T-cell (primary cell): ENCODE measurements at places on chromosomes 7 and 10.

DNA sequence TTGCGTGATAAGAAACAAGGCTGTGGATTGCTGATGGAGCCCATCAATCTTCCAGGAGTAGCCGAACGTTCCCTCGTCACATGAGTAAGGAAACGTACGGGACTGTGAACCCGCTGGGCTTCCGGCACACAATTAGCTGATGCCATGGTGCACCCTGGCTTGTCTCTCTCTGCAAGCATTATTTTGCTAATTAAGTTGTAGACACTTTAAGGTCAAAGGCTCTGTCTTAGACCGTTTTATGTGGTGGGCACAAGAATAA is 50.9 kb downstream of the ADARB2 start:
- H3K4me3 ChIP-seq = no peak overlapping the region
- no peaks in the 10 kb centered on the region for H3K36me3 ChIP-seq
- H3K4me1 ChIP-seq = no peaks in the 10 kb centered on the region
- H3K27ac ChIP-seq = no peak overlapping the region
- peaks cover 21% of the 10 kb centered on the region for H3K27me3 ChIP-seq

- DNase-seq = no peak
- no peaks in the 10 kb centered on the region for H3K36me3 ChIP-seq
- H3K4me3 ChIP-seq = no peak overlapping the region
- peaks cover 4% of the 10 kb centered on the region for H3K4me1 ChIP-seq
Measured at GRCh38 chr10:31035266-31035798, 3.7 kb upstream of the ZNF438 start.

DNA sequence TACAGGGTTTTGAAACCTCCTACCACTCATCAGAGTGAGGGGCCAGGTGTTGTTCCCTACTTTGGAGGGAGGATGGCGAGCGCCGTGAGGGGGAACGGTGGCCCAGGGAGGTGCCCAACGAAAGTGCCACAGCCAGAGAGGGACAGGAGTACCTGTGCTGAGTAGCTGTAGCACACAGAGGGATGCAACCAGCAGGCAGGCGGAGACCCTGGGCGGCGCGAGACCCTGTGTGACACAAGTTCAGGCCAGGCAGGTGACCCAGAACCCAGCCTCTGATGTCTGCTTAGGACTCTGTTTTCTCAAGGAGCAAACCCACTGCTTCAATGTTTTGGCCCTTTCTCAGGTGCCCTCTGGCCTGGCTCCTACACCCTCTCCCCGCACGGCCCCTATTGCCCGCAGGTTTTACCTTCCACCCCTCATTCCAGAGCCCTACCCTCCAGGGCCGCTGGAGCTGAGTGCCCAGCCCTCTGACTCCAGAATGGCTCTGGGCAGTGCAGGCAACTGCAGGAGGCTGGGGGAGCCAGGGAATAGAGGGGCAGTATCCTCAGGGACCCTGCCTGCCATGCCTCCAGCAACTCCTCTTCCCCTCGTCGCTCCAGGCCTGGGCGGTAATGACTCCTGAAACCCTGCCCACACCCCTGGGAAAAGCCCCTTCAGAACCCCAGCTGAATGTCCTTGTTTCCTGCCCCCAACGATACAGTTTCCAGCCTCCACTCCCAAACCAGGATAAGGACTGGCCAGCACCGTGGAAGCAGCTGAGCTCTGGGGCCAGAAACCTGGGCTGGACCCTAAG is 164.1 kb upstream of the RHEB start:
- peaks cover 12% of the 10 kb centered on the region for H3K4me1 ChIP-seq
- H3K36me3 ChIP-seq = peaks cover 1% of the 10 kb centered on the region
- no peaks in the 10 kb centered on the region for H3K27me3 ChIP-seq
- H3K4me3 ChIP-seq = no peak overlapping the region
- no peak overlapping the region for H3K27ac ChIP-seq
- no peak for DNase-seq

GRCh38 chr7:88278881-88279280 is 27.8 kb downstream of the STEAP4 start:
- no peak overlapping the region for H3K4me3 ChIP-seq
- no peak overlapping the region for H3K27ac ChIP-seq
- no peaks in the 10 kb centered on the region for H3K36me3 ChIP-seq
- H3K4me1 ChIP-seq = no peaks in the 10 kb centered on the region
- no peaks in the 10 kb centered on the region for H3K27me3 ChIP-seq

DNA sequence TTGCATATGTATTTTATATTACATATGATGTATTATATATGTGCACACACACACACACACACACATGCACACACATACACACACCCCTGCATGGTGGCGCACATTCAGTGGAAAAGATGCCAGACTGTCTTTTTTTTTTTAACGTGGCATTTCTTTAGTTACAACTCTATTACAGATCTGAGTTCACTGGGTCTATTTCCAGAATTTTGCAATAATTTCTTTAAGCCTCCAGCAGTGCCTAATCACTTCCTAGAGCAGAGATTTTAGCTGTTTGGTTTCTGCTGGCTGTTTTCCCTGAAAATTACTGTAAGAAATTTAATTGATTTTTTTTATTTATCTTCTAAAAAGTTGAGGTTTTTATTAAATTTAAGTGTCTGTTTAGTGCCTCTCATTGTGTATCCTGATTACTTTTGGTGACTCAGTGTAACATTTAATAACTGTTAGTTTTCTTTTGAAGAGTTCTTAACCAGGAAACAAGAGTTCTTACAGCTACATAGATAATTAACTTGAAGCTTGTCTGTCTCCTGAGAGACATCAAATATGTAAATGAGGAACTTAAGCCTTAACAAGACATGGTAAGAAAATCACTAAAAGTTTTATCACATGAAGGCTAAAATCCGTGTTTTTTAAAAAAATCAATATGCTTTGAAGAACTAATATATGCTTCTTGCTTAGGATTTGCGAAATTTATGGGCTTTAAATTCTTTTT is 232.0 kb downstream of the MDFIC start:
- no peaks in the 10 kb centered on the region for H3K4me1 ChIP-seq
- H3K27me3 ChIP-seq = no peaks in the 10 kb centered on the region
- H3K27ac ChIP-seq = no peak overlapping the region
